ENCODE measurements at places on chromosomes 4 and X.

DNA sequence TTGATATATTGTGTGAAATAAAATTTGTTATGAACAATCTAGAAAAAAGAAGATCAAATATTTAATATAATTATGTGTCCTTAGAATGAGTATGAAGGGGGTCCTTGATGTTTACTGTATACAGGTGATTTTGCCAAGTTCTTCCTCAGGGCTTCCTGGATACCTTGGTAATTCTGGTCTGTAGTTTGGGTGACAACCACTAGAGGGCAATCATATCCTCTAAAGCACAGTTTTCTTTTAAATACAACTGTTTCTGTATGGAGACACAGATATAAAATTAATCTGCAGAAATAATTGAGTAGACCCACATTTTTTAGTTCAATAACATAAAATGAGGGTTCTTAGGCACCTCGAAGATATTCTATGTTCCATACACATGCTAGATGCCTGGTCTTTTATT is 157.7 kb downstream of the SPANXN1 start:
- DNase-seq: no peak

DNA sequence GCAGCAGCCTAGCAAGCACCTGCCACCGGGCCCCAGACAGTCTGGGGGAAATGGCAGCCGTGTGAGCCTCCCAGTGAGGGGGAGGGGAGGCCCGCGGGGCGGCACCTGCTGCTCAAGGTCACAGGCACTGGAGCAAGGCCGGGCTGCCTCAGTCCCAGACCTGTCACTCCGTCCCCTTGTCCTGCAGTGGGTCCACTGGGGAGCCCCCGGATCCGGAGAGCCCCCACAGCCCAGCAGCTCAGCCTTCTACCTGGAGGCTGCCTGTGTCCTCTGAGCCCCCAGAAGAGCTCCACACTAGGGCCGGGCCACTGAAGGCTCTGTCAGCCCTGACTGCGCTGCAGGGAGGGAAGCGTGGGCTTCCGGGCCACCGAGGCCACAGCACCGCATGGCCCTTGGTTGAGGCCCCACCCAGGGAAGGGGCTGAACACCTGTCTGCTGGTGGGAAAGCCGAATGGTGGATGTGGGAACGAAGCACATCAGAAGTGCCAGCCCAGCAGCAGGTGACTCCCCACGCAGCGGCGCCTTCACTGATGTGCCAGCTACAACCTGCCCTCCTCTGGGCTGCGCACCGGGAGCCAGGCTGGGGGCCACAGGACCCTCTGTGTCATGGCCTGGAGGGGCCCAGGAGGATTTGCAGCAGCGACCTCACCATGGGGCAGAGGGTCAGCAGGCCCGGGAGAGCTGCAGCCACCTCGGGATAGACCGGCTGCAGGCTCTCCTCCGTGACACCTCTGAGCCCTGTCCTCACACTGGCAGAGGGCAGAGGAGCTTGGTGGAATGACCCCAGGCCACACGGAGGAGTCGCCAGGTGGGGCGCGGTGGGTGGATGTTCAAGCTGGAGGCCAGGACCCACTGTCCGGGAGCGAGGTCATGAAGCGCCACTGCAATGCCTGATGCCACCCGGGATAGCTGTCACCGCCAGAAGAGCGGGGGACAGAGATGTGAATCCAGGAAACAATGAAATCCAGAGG is 35.0 kb upstream of the MXD4 start:
- DNase-seq: no peak

- no peak for DNase-seq
Measured at GRCh38 chr4:37799941-37800554, 26.4 kb upstream of the PGM2 start.

GRCh38 chrX:36640232-36640631 is 367.9 kb upstream of the FAM47C start:
- DNase-seq: no peak

DNA sequence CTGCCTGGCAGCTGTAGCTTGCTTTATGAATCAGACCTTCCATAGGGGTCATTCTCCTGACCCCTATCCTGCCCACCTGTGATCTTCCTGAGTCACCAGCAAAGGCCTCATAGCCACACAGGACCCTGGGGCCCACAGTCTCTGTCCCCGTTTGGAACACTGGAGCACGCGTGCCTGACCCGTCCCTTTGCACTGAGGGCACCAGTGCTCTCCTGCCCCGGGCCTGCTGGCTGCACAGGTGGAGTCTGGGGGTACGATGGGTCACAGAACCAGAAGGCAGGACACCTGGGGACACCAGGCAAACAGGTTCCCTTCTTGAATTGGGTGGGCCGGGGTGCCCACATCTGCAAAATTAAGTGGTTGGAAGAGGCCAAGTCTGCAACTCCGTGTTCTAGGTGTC is 97.2 kb downstream of the CPZ start:
- no peak for DNase-seq

DNA sequence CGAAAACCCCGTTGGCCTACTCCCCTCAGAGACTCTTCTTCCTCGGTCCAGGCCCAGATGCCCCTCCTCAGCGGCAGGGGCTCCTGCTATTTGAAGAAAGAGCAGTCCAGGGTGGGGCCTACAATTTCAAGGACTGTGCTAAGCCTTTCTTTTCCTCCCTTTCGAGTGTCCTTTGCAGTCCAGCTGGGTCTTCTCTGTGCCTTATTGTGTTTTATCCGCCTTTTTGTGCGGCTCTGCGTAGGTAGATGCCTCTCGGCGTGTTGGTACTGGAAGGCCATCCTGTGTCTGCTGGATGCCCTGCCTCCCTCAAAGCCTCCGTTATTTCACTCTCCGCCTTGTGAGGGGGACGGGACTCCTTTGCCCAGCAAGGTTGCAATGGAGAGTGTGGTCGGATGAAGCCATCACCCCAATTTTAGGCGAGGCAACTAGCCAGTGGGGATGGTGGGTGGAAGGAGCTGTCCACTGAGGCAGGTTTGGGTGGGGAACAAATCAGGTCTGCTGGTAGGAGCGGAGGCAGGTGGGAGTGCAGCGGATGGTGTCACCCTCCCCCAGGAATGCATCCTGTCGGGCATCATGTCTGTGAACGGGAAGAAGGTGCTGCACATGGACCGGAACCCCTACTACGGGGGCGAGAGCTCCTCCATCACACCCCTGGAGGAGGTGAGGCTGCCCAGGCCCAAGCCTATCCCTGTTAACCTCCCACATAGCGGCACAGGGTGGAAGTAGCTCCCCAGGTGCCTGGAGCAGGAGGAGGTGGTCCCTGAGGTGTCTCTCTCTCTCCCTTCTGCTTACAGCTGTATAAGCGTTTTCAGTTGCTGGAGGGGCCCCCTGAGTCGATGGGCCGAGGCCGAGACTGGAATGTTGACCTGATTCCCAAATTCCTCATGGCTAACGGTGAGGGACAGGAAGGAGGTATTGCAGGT is 1.3 kb downstream of the GDI1 start:
- no peak for DNase-seq

DNA sequence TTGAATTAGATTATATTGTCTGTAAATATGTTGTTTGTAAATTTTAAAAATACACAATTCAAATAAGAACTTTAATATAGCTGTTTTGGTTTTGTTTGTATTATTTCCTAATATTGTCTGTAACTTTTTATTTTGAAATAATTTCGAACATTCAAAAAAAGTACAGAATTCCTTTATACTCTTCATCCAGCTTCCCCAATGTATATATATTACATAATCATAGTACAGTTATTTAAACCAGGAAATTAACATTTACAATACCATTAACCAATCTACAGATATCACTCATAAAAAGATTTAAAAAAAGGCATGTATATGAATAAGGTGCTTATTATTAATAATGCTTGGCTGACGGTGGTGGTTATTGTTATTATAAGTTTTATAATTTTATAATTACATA is 84.1 kb downstream of the LRBA start:
- DNase-seq: no peak

DNA sequence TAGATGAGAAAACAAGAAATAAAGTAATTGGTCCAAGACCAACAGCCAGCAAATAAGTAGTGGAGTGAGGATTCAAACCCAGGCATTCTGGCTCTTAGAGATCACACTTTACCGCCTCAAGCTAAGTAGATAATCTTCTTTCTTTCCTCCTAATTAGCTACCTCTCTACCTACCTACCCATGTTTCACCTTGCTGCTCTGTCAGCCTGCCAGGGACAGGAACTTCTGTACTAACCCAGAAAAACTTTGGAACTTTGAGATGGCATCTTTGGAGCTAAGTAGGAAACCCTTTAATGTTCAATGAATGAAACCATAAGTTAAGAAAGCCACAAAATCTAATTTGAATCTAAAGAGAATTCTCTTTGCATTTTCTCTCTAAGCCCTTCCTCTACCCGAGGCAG is 145.2 kb downstream of the CHRNA9 start:
- DNase-seq: no peak

- no peak for DNase-seq
Measured at GRCh38 chr4:132227151-132227856, 921.8 kb upstream of the PCDH10 start.

- DNase-seq: no peak
Measured at GRCh38 chr4:67615119-67615518, 56.6 kb downstream of the STAP1 start.

All from hematopoietic multipotent progenitor cell treated with erythropoietin and hydrocortisone succinate and interleukin-3 and kit ligand, for 17 days (in vitro differentiated cells).